ENCODE measurements at places on chromosomes 1 and 21. TPM values are rescaled to one million over a fixed set of nuclear protein-coding genes. Genes with fewer than 3 reads are reported as not detected.

Gene FAM43B
- total RNA-seq = not detected

Gene TGFBR3
- total RNA-seq = 7.3 TPM

Gene EDARADD
- total RNA-seq = not detected

Gene TMEM69
- total RNA-seq = 9.5 TPM

Gene TRIM63
- not detected for total RNA-seq

Gene FALEC
- 0.63 TPM for total RNA-seq

Gene BRDT
- total RNA-seq = not detected

Gene PRAMEF4
- not detected for total RNA-seq

Gene PCSK9
- under 0.01 TPM for total RNA-seq

Gene CCDC190
- total RNA-seq = 10.4 TPM

Gene PRR9
- total RNA-seq = not detected

Gene GPR37L1
- not detected for total RNA-seq

Gene AADACL4
- total RNA-seq = not detected

Gene HSPB7
- 0.38 TPM for total RNA-seq

Gene OR2L5
- total RNA-seq = not detected

Gene CRNN
- total RNA-seq = not detected

Gene ANXA9
- not detected for total RNA-seq

Gene HCN3
- total RNA-seq = 0.90 TPM

Gene TSTD1
- total RNA-seq = 22.9 TPM

Gene SPRR5
- not detected for total RNA-seq

Gene CDC20
- 35.3 TPM for total RNA-seq

Gene CD2
- total RNA-seq = not detected

Gene IRF6
- total RNA-seq = 7.9 TPM

Gene FHAD1
- 0.56 TPM for total RNA-seq

Gene POU3F1
- total RNA-seq = not detected

Gene CLDN14
- 0.18 TPM for total RNA-seq

Gene GBP4
- 2.4 TPM for total RNA-seq

Data from endothelial cell of coronary artery (primary cell).